ENCODE measurements at places on chromosomes 1 and 21. TPM values are rescaled to one million over a fixed set of nuclear protein-coding genes. Genes with fewer than 3 reads are reported as not detected.

DNA sequence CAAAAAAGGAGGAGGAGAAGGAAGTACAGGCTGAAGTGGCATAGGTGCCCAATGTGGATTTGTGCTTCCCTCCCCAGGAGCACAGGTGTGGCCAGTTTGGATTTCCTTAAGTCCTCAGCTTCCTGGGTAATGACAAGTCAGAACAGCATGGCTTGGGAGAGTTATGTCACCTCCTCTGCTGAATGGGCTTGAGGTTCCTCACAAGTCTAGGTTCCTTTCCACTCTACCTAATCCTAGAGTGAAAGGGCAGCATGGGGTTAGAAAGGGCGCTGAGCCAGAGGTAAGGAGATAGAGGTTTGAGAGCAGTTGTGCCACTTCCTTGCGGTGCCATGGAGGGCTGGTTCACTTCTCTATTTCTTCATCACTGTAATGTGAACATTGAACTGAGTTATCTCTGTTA, 35.5 kb upstream of the IL20 start:
- H3K4me1 ChIP-seq, result peaks cover 43% of the 10 kb centered on the region
- H3K27ac ChIP-seq, result no peak overlapping the region
- DNase-seq, result peak; percentile 46
- no peaks in the 10 kb centered on the region for H3K36me3 ChIP-seq
- no peak overlapping the region for H3K4me3 ChIP-seq
- H3K27me3 ChIP-seq, result no peaks in the 10 kb centered on the region

DNA sequence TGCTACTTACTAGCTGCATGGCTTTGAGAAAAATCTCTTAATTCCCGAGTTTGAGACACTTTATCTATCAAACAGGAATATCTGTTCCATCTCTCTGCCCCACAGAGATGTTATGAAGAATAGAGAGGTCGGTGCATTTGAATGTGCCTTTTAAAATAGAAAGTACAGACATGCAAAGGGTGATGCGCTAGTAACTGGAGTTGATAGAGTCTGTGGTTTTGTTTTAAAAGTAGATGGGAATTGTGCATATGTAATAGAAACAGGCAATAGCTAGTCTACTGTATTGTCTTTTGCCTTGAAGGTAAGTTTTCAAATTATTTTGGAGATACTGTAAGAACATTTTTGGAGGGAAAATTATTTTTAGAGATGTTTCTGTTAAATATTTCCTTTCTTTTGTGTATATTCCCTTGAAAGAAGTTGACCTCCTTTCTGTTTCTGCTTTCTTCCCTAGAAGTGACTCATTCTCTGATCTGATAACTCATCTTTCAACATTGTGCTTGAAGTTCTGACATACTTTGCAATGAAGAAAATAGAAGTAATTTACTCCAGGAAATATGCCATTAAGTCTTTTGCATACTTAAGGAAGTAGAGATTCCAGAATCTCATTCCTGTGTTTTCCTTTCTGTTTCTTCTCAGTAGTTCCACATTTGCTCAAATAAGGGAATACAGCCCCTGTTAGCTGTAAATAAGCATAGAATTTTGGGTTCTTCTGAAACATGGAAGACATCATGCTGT, 151.6 kb downstream of the SDCCAG8 start:
- H3K27me3 ChIP-seq, result no peaks in the 10 kb centered on the region
- no peak overlapping the region for H3K4me3 ChIP-seq
- H3K27ac ChIP-seq, result no peak overlapping the region
- DNase-seq, result no peak

DNA sequence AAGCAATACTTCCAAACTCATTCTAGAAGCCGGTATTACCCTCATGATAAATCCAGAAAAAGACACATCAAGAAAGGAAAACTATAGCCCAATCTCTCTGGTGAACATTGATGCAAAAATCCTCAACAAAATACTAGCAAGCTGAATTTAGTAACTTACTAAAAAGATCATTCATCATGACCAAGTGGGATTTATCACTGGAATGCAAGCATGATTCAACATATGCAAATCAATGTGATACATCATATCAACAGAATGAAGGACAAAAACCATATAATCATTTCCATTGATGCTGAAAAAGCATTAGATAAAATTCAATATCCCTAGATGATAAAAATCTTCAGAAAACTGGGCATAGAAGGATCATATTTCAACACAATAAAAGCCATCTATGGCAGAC, 402.9 kb downstream of the TGFB2 start:
- no peak overlapping the region for H3K27ac ChIP-seq
- no peaks in the 10 kb centered on the region for H3K27me3 ChIP-seq
- H3K36me3 ChIP-seq, result no peaks in the 10 kb centered on the region
- DNase-seq, result no peak
- no peak overlapping the region for H3K4me3 ChIP-seq
- H3K4me1 ChIP-seq, result no peaks in the 10 kb centered on the region

DNA sequence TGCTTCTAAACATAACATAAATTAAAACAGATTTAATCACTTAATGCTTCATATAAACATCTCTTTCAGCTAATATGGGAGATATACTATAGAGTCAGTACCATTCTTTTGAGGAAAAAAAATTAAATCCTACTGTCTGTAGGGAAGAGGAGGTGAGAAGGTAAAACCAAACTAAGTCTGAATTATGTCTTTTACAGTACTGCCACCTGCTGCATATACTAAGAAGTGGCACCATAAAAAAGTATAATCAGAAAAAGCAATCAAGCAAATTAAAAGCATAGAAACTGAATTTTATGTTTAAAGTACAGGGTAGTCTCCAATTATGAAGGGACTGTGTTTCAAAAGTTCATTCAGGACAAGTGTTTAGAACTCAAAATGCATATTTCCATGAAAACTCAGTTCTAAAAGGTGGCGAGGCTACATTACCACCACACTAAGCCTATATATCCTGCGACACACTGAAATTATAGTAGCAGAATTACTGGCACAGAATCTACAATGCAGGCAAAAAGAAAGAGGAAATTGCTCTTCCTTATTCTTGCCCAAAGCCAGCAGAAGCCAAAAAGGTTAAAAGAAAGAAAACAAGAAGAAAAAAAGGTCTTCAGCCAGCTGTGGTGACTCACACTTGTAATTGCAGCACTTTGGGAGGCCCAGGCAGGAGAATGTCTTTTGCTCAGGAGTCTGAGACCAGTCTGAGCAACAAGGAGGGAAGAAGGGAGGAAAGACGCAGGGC, 9.0 kb downstream of the NSL1 start:
- no peak overlapping the region for H3K4me3 ChIP-seq
- H3K36me3 ChIP-seq, result peaks cover 33% of the 10 kb centered on the region
- H3K27ac ChIP-seq, result no peak overlapping the region
- no peaks in the 10 kb centered on the region for H3K27me3 ChIP-seq
- no peak for DNase-seq
- H3K4me1 ChIP-seq, result peaks cover 23% of the 10 kb centered on the region

GRCh38 chr1:41925712-41926111, 7.0 kb upstream of the HIVEP3 start:
- no peak for DNase-seq
- H3K27ac ChIP-seq, result no peak overlapping the region
- H3K4me3 ChIP-seq, result no peak overlapping the region

GRCh38 chr1:164337394-164337793, 221.6 kb upstream of the PBX1 start:
- H3K4me3 ChIP-seq, result no peak overlapping the region
- H3K27ac ChIP-seq, result no peak overlapping the region
- H3K36me3 ChIP-seq, result no peaks in the 10 kb centered on the region

DNA sequence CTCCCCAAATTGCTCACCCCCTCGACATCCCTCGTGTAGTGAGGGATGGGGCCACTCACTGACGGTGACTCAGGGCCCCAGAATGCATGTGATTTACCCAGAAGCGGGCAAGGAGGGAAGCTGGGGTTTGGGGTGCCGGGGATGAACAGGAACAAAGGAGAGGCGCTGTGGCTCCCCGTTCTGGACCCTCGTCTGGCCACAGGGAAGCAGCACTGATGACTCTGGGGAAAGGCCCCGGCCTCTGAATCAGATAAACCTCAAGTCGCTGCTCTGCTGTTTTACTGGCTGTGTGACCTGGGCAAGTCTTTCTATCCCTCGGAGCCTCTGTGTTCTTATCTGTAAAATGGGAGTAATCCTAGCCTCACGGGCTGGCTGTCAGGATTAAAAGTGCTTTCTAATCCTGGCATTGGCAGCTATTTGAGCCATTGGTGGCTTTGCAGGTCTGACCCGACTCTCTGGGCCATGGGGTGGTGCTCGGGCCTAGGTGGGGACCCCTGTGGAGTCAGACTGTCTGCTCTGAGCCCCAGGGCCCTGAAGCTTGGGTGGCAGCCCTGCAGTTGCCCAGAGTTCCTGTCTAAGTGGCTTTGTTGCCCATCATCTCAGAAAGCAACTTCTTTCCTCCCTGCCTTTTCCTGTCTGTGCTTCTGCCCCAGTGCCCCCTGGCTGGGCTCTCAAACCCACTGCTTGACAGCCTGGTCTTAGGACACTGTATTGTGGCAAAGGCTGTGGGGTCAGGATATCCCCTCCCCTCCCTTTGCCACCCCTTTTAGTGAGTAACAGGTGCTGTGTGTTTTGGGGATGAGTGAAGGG, 5.5 kb downstream of the TNFRSF1B start:
- peak overlapping the region; percentile 67 for H3K4me3 ChIP-seq
- H3K27ac ChIP-seq, result peak overlapping the region; percentile 98
- no peaks in the 10 kb centered on the region for H3K27me3 ChIP-seq
- DNase-seq, result peak; percentile 53

- no peaks in the 10 kb centered on the region for H3K4me1 ChIP-seq
- H3K27me3 ChIP-seq, result peaks cover 4% of the 10 kb centered on the region
- H3K27ac ChIP-seq, result no peak overlapping the region
- DNase-seq, result no peak
These were observed 46.9 kb downstream of the CR1L start for GRCh38 chr1:207691841-207692240.

DNA sequence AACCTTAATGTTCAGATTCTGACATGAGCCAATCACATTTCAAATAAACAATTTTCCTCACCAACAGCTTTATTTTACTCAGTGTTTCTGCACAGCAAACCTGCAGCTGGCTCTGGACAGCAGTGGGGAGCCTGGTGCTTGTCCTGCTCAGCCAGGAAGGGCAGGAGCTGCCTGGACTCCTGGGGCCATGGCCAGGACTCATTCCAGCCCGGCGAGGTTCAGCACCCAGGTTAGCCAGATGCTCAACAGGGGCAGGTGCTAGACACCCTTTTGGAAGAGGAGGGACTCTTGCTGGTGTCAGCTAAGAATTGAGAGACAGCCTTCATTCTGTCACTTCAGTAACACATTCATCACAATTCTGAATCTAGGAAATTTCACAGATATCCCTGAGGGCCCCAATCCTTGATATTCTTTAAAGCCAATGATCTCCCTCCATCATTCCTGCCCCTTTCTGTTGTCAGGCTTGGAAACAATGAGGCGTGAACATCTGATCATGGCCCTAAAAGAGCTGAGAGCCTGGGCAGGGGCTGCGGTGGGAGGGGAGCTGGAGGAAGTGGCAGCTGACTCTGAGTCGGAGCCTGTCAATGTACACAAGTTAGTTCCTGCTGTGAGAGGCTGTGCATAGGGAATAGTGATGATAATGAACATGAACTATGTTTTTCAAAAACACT, 251.3 kb downstream of the SDCCAG8 start:
- H3K27ac ChIP-seq, result no peak overlapping the region
- H3K27me3 ChIP-seq, result no peaks in the 10 kb centered on the region
- no peak for DNase-seq
- H3K4me3 ChIP-seq, result no peak overlapping the region
- peaks cover 19% of the 10 kb centered on the region for H3K36me3 ChIP-seq
- peaks cover 26% of the 10 kb centered on the region for H3K4me1 ChIP-seq

DNA sequence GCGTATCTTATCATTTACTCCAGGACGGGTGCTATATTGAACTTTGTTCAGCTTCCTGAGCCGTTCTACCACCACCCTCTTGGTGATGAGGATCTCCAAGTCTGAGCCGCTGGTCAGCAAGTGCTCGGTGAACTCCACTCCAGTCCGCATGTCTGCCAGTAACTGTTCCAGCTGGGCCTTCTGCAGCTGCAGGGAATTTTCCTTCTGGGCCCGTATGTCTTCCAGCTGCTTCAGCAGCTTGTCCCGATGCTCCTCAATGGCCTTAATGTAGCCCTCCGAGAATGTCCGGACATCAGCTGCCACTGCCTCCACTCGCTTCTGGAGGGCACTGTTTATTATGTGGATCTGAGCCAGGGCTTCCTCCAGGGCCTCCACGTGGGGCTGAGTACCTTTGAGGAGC, 3.4 kb downstream of the TRIM45 start:
- H3K4me3 ChIP-seq, result no peak overlapping the region
- no peaks in the 10 kb centered on the region for H3K36me3 ChIP-seq
- peaks cover 11% of the 10 kb centered on the region for H3K27me3 ChIP-seq
- no peak for DNase-seq
- no peaks in the 10 kb centered on the region for H3K4me1 ChIP-seq

DNA sequence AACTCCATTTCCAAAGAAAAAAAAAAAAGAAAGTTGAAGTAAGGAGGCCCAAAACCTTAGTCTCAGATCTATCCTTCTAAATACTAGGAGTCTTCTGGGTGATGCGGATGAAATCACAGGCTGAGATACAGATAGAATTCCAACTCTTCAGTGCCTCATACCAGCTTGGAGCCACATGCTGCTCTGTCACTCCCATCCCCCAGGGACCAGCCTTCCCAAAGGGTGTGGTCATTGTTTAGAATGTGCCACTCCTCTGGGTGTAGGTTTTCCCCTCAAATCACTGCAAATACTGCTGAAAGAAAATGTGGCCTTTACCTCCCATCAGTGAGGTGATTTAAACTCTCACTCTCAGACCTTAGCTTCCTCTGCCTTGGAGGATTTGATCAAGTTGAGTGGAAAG, 112.9 kb downstream of the CDC7 start:
- DNase-seq, result no peak
- no peaks in the 10 kb centered on the region for H3K4me1 ChIP-seq
- no peaks in the 10 kb centered on the region for H3K36me3 ChIP-seq
- no peak overlapping the region for H3K27ac ChIP-seq
- no peak overlapping the region for H3K4me3 ChIP-seq
- peaks cover 2% of the 10 kb centered on the region for H3K27me3 ChIP-seq

GRCh38 chr1:192088496-192088895, 69.8 kb upstream of the RGS18 start:
- no peaks in the 10 kb centered on the region for H3K27me3 ChIP-seq
- H3K27ac ChIP-seq, result no peak overlapping the region
- no peaks in the 10 kb centered on the region for H3K36me3 ChIP-seq

The CYP4X1 gene
- total RNA-seq, result not detected

The SLC30A10 gene
- not detected for total RNA-seq

All from activated CD8-positive, alpha-beta T cell treated with anti-CD3 and anti-CD28 coated beads for 36 hours (primary cell).